ENCODE measurements at places on chromosomes 4 and X.

DNA sequence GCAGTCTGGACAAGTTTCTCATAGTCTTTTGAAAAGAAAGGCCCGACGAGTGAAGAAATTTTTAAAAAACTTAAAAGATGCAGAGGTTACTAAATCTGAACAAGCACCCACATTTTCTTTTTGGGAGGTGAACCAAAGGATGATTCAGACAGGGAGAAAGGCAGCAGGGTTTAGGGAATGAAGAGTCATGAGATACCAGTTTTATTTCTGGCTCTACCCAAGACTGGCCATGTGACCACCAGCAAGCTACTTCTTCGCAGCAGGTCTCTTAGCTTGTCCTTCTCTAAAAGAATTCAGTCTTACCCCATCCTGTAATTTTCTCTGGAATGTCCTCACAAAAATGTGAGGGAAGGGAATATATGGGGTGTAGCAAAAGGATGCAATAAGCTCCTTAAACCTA, 37.6 kb downstream of the AMOT start:
- no peak for DNase-seq

DNA sequence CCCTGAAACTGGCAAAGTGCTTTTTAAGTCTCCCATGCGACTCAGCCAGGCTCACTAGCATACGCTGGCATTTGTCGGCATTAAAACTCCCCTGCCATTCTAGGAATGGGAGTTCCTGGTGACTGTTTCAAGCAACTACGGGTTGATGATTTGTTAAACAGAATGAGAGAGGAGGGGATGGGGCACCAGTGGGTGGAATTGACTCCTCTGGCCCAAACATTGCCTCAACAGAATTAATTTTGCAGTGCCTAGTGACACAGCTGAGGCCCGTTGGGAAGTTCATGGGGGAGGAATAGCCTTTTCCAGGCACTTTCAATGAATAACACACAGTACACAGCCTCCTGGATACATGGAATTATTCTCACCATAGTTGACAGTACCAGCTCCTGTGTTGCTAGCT, 30.1 kb downstream of the NEUROG2 start:
- DNase-seq = no peak

GRCh38 chr4:79217025-79217424, 108.8 kb downstream of the NAA11 start:
- no peak for DNase-seq

DNA sequence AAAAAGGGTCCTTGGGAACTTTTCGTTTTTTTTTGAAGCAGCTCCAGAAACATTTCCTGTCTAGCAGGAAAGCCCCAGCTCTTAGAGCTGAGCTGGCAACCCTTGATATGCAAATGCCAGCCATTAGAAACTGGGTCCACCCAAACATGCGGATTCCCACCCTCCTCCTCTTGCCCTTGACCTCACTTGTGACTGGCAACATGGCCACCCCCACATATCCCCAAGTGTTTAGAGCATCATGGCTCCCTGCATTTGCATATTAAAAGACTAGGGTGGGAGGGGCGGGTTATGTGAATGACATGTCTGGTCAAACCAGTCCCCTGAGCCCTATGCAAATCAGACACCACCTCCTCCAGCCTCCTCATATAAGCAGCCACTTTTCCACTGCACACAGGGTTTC, 671.1 kb downstream of the FAT4 start:
- no peak for DNase-seq

GRCh38 chr4:145218251-145218650, 37.9 kb upstream of the OTUD4 start:
- DNase-seq = no peak

GRCh38 chrX:48957477-48957826, at the start of gene OTUD5:
TSS of gene OTUD5 (minus strand) at chrX:48957607. CDS start at chrX:48957570, 37 bp downstream.
- DNase-seq = no peak

Measured in caudate nucleus (tissue), 63 donors.